ENCODE measurements at places on chromosomes 13 and 19.

GRCh38 chr13:65881561-65882155 lies 1348.5 kb downstream of the PCDH9 start:
- no peak for DNase-seq

DNA sequence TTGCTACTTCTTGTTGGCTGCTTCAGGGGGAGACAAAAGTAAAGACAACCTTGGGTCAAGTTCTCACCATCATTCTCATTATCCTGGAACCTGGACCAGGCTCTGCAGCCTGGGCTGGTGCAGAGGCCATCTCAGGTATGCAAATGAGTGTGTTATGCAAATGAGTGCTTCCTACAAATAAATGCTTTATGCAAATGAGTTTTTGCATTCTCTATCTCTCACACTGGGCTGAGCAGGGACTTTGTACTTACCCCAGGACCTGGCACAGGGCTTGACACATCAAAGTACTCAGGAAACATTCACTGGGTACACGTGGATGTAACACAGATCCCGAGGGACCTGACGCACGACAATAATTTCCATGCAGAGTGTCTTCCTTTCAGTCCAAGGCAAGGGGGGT lies 103.0 kb downstream of the DNAJC15 start:
- DNase-seq: no peak

DNA sequence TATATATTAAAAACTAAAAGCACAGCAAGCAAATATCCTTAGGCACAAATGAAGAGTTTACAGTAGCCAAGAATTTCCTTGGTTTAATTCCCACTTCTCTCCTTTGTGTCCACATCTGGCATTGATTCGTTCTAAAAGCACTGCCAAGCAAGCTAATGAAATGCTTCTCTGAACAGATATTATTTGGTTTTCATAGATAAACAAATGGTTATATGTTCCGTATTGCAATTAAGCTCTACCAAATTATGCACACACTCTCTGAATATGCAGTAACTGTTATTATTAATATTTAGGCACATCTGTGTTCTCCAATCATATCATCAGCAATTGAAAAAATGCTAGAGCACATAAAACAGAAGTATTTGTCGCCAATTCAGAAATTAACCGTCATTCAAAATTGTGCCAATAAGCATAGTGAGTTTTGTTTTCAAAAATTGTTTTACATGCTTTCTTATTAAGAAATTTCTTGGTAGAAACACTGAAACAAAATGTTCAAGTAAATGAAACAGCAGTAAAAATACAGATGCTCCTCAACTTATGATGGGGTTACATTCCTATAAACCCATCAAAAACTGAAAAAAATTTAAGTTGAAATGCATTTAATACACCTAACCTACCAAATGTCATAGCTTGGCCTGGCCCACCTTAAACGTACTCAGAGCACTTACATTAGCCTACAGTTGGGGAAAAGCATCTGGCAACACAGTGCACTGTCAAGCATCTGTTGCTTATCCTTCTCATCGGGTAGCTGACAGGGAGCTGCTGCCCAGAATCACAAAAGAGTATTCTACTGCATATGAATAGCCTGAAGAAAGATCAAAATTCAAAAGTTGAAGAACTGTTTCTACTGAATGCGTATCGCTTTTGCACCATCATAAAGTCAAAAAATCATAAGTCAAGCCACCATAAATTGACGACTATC lies 2134.7 kb downstream of the PCDH9 start:
- no peak for DNase-seq

DNA sequence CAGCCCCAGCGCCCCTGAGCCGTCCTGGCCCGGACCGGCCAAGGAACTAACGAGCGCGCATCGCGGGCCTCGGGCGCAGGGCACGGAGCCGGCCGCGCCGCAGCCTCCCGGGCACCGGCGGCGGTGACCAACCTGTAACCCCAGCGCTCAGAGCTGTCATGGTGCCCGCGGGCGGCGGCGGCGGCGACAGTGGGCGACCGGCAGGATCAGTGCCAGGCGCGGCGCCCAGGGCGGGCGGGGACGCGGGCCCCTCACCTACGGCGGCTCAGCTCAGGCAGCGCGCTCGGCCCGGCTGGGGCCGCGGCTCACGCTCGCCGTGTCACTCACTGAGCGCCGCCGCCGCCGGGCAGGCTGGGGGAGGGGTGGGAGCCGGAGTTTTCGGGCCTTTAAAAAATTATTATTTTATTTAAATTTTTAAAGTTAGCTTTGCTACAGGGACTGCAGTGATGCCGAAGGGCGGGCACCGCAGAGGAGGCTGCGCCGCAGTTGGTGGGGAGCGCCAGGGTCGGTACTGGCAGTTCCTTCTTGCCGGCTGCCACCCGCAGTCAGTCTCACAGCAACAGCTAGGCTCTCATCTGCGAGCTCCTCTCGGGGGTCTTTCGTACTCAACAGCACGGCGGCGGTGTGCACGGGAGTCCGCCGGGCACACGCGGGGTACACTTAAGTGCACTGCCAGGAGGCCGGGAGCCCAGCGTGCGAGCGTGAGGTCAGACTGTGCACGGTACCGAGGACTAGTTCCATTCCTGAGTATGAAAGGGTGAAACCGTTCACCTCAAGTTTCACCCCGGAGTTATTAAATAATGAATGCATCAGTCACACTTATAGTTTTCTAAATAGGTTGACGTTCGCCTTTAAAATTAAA lies at the start of gene NALCN:
TSS of gene NALCN (minus strand) at position 328 of the 862 bp plus-strand sequence. CDS start 17,382 bp downstream, outside the sequence.
- DNase-seq: no peak

DNA sequence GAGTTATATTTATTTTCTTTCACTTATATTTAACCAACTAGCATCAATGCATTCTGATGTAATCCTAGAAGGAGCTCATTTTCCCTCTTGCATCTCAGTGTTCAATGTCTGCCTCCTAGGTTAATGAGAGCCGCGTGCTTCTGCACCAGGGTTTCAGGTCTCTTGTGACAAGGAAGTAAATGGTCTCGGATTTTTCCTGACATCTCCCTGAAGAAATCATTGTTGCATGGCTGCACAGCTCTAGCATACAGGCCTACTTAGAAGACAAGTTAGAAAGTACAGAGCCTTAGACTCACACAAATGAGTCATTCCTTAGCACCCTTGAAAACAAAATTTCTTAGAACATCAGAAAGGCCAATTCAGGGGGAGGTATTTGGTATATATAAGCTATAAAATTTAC lies 57.2 kb upstream of the KLF12 start:
- no peak for DNase-seq

DNA sequence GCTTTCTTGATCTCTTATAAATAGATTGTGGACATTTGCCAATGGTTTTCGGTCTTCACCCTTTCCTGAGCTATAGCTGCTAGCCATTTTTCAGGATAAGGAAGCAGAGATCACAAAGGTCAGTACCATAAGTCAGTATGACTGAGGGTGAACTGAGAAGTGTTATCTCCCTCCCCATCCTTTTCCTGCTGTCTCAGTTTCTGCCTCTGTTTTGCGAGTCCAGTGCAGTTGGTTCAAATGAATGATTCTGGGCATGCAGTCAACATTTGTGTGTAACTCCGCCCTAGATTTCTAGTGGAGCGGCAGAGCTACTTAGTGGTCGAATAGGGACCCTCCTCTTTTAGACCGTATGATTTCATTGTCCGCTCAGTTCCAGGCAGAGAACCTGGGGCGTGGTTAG lies 460.8 kb upstream of the ARGLU1 start:
- no peak for DNase-seq

GRCh38 chr13:103287659-103288058 lies 221.4 kb upstream of the SLC10A2 start:
- no peak for DNase-seq

GRCh38 chr13:60957816-60958215 lies 457.8 kb downstream of the PCDH20 start:
- DNase-seq: no peak

- no peak for DNase-seq
Observed at GRCh38 chr13:99075268-99076191, 97.7 kb upstream of the DOCK9 start.

DNA sequence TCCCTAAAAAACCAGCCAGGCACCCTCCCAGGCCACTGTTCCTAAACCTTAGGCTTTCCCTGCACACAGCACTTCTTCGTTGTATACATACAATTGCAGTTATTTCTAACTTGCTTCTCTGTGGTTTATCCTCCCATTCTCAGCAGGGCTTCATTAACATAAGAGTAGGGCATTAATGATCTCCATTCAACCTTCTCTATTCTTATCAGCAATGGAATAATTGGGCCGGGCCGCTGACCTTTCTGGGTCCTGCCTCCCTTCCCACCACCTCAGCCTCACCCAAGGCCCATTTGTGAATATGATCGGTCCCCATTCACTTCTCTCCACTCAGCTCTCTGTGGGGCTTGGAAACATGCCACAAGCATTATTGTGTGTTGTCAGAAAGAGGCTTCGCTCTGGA lies 184.2 kb downstream of the SUCLA2 start:
- no peak for DNase-seq

- DNase-seq: no peak
Observed at GRCh38 chr13:109387471-109387870, 398.9 kb downstream of the IRS2 start.

- no peak for DNase-seq
Observed at GRCh38 chr19:38667661-38668171, 20.3 kb downstream of the ACTN4 start.

- DNase-seq: no peak
Observed at GRCh38 chr13:84446972-84447639, 564.8 kb upstream of the SLITRK1 start.

GRCh38 chr19:4976401-4977298 lies 7.7 kb downstream of the KDM4B start:
- DNase-seq: no peak
